ENCODE measurements at places on chromosomes 13 and 19.
A peak's percentile ranks its signal among the peaks of the same experiment; 100 is the strongest.

- no peak for DNase-seq
Observed at GRCh38 chr13:35566340-35566739, 89.9 kb upstream of the MAB21L1 start.

- DNase-seq, result no peak
Observed at GRCh38 chr13:34942732-34943435, 814 bp downstream of the NBEA start.

DNA sequence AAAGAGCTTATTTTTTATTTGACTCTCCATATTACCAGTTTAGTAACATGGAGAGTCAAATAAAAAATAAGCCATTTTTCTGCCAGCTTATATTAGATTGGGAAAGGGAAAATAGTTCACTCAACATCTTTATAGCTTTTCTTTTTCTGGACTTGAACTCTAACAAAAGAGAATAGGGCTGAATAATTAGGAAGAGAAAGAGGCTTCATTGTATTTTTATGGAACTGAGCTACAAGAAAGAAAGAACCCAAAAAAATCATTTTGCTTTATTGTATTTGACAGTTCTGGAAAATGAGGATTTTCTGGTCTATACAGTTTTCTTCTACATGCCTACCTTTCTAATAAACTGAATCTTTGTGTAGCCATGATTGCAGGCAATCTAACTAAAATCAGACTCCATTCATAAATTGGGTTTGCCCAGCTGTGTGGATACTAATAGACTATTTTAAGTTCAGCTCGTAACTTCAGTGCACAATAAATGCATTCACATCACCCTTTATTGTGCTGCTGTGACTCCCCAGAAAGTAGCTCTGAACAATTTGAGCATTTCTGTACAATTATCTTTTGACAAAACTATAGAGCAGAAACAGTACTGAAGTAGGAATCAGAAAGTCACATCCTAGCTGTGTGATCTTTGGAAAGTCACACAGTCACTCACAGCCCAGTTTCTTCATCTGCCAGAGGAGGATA lies 115.3 kb downstream of the STOML3 start:
- DNase-seq, result peak; percentile 2

- DNase-seq, result peak; percentile 51
Observed at GRCh38 chr13:30845297-30846214, 60.5 kb upstream of the MEDAG start.

GRCh38 chr13:94198681-94199080 lies 280.8 kb downstream of the DCT start:
- DNase-seq, result peak; percentile 63

- no peak for DNase-seq
Observed at GRCh38 chr19:11507370-11508078, 1.9 kb upstream of the ZNF653 start.

GRCh38 chr13:28237944-28238343 lies 99.6 kb downstream of the PAN3 start:
- no peak for DNase-seq

DNA sequence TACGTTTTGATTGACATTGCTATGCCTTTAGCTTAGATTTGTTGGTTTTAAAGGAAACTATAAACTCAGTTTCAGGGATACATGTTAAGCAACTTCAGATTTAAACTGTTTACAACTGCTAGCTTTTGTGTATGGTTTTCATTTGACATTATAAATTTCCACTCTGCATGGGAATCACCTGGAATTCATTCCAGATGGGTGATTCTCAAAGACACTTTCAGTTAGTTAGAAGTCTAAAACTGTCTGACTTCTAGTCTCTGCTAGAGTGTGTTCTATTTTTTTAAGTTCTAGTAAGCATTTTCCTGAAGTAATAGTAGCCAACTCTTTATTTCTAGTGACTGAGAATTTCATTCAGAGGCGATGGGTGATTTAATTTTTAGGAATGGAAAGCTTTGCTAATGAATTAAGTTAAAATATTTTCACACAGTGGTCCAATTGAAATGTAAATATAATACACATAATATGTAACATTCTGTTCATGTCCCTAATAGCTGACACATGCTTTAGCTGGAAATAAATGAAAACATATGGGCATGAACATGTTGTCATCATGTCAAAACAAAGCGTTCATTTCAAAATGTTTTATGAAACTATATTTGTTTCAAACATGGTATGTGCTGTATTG lies 58.3 kb upstream of the CSNK1A1L start:
- no peak for DNase-seq

DNA sequence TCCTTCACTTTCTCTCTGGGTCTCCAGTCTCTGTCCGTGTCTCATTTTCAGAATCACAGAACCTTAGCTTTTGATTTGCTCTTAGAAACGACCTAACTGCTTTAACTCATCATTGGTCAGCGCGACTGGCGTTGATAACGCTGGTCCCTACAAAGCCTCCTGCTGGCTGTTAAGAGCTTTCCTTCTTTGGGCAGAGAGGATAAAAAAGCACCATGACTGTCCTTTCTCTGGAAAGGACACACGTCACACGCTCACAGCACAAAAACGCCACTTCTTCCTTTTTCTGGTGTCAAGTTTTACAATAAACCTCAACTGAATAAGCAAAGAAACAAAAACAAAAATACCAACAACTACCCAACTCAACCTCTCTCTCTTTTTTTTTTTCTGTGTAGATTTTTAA lies 1.7 kb upstream of the KLK12 start:
- no peak for DNase-seq

GRCh38 chr19:30046522-30046921 lies 104.5 kb downstream of the URI1 start:
- DNase-seq, result no peak

- peak; percentile 84 for DNase-seq
Observed at GRCh38 chr19:39406656-39407409, at the start of gene ZFP36. ZFP36 (plus strand) TSS chr19:39406847; CDS start chr19:39406905, 58 bp downstream.

- DNase-seq, result no peak
Observed at GRCh38 chr13:24982333-24982999, 113.5 kb upstream of the PABPC3 start.

DNA sequence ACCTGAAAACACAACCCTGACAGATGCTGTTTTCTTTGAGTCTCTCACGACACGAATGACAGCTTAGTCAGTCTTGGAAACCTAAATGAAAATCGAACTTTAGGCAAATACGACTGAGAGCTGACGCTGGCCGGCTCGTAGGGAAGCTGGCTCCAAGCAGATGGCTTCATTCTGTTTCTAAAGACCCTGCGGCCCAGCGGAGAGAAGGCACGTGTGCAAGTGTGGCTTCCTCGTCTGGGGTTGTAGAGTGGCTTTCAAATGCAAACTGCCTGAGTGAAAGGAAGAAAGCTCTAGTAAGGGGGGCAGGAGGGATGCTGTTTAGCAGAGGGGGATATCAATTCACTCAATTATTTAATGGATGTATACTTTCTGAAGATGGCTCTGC lies 26.1 kb upstream of the TIMM44 start:
- DNase-seq, result no peak

- no peak for DNase-seq
Observed at GRCh38 chr19:1446713-1447481, 3.0 kb upstream of the APC2 start.

- DNase-seq, result peak; percentile 72
Observed at GRCh38 chr13:73235385-73235784, 176.6 kb downstream of the KLF5 start.

GRCh38 chr13:73633817-73634460 lies 500.3 kb downstream of the KLF12 start:
- DNase-seq, result no peak

Measured in RPMI7951 (cell line).